NCI-H2029 treated with DMSO at 0.1 percent for 48 hours (cell line): ENCODE measurements at places on chromosomes 1 and 21.

- DNase-seq: no peak
These were observed 130.6 kb downstream of the SNX7 start for GRCh38 chr1:98792123-98792522.

DNA sequence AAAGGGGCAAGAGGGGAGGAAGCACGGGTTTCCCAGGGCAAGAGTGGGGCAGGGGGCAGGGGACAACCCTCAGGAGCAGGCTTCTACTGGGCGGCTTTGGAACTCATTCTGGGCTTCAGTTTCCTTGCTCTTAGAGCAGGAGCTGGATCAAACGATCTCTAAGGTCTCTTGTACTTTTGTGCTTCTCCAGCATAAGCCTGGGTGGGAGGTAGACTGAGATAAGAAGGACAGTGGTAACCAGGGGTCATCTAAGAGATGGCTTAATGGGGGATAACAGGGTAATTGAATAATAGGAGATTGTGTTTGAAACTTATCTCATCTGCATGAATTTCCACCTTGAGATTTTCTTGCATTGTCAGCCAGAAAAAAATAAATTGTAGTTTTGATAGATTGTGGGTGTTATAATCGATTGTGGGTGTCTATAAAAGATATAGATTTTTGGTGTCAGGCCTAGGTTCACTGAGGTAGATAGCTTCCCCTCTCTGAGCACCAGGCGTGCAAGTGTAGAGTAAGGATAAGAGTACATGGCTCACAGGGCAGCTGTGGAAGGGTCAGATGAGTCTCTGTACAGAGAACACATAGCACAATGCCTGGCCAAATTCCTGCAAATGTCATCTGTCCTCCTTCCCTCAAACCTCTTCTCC is 68.0 kb downstream of the CD58 start:
- no peak for DNase-seq

DNA sequence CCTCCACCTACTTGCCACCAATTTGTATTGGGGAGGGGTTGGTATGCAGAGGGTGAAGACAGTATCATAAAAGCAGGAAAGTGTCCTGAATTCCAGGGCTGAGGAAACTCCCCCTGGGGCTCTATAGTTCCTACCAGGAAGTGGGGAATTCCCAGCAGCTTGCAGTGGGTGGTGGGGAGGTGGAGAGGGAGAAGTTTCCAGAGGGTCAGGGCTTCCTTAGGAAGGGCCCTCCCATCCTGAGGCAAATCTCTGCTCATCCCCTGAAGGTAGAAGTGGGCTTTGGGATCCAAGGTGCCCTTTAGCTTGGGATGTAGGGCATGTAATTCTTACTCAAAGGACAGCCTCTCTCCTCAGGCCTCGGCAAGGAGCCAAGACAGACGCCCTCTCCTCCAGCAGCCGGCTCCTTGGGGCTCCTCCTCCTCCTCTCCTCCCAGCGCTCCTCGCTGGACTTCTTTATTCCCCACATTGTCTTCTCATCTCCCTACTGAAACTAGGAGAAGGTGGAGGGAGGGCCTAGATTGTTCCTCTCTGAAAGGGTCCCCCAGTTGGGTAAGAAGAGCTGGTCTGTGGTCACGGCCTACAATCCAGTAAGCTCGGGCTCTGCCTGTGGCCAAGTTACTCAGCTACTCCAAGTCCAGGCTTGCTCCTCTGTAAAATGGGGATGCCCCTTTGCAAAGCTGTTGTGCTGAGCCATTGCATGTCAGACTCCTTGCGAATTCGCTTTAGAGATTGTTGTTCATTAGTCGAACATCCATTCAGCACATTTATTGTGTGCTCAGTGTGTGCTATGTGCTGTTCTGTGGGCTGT is 17.9 kb upstream of the CSF1 start:
- no peak for DNase-seq

GRCh38 chr21:43842742-43843141 is 22.3 kb upstream of the AGPAT3 start:
- DNase-seq: no peak

GRCh38 chr1:91803847-91804545 is 82.0 kb downstream of the TGFBR3 start:
- peak; percentile 50 for DNase-seq

DNA sequence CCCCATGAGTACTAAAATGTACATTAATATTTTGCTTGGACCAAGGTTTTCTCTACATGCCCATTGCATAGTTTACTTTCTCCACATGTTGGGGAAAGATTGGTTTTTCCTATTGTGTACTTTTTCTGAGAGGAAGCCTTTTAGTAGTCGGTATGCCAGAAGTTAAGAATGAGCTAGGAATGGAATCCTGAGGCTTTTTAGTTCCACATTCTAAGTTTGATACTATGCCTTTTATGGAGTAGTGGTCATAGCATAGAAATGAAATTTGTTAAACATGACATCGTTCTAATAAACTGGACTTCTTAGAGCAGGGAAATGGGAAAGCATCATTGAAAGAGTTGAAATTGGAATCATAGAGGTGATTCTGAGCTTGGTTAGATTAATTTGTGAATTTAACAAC is 64.3 kb downstream of the BCL9 start:
- no peak for DNase-seq

GRCh38 chr1:230814949-230815692 is 53.2 kb downstream of the C1orf198 start:
- no peak for DNase-seq

GRCh38 chr1:177748080-177748801 is 221.6 kb downstream of the SEC16B start:
- no peak for DNase-seq

GRCh38 chr1:223792046-223792445 is 53.7 kb downstream of the TP53BP2 start:
- no peak for DNase-seq

DNA sequence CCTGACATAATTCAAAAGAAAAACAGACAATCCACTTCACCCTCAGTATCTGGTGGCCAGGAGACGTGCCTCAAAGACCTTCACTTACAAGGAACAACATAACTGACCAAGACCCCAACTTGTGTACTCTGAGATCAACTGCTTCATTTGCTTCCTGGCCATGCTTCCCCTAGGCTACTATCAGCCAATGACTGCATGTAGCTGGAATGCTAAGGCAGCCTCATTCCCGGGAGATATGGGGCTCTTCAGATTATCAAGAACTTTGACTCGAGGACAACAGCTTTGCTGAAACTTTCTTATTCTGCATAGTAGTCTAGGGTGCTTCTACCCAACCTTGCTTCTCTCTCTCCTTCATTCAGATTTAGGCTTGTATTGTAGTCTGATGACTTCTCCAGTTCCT is 11.7 kb upstream of the UCK2 start:
- no peak for DNase-seq

DNA sequence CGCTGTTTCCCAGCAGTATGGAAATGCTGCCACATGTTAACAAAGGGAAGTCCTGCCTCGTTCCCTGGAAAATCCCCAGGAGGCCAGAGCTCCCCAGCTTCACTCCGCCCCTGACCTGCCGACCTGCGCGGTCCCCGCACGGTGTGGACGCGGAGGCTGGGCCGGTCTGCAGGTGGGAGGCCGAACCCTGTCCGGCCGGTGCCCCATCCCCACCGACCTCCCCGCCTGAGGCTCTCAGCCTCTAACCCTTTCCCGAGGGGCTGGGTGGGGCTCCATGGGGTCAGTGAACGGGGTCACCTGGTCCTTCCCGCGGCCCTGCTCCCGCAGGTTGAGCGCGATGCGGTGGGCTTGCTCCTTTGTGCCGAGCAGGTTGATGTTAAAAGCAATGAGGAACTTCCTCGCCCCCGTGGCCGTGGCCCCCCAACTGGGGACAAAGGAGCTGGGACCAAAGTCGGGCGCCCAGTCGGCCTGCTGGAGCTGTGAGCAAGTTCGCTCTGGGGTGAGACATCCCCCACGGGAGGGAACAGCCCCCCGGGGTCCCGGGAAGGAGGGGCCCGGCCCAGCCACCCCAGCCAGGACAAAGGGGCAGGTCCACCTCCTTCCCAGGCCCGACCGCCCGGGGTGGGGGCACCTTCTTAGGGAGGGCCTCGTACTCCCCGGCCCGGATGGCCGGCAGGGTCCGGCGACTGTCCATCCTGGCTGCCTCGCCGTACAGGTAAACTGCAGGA is 4.0 kb downstream of the FTCD start:
- DNase-seq: no peak

DNA sequence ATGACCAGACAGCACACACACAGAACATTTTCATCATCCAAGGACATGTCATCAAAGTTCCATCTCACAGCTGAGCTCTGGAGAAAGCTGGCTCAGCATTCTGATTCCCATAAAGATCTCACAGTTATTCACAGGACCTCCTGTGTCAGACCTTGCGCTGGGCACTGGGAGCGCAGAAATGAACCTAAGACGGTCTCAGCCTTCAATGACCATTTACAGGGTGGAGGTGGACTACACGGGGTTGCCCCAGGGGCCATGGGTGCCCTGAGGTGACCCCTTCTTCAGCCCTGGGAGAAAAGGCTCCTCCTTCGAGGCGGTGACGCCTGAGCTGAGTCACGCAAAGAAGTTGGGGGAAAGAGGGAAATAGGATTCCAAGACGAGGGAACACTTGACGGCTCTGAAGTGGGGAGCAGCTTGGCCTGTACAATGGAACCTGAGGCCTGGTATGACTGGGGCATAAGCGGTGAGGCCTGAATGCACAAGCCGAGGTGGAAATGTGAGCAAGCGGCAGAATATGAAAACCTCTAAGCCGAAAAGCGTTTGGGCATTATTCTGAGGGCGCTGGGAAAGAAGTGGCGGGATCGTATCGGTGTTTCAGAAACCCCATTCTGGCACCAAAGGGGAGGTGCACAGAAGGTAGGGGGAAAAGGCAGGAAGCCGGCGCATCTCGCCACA is 797 bp downstream of the CC2D1B start:
- DNase-seq: peak; percentile 69

DNA sequence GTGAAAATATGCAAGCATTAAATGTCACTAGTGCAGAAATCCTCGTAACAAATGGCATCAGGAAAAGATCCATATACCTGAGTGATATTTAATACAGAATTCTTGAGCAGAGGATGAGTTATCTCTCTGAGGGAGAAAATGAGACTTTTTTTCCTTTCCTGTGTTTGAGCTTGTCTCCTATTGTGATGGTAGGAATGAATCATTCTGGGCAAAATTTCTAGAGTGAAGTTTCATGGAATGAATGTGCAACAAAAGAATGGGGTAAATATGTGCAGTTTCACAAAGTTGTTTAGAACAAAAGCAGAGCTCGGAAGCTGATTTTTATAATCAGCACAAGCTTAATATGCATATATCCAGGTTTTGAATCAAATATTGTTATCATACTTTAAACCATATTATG is 4.6 kb downstream of the CTPS1 start:
- DNase-seq: no peak

- DNase-seq: no peak
These were observed 3.0 kb upstream of the PDC start for GRCh38 chr1:186463926-186464325.

- DNase-seq: no peak
These were observed 5.8 kb upstream of the VWA1 start for GRCh38 chr1:1429671-1430073.

DNA sequence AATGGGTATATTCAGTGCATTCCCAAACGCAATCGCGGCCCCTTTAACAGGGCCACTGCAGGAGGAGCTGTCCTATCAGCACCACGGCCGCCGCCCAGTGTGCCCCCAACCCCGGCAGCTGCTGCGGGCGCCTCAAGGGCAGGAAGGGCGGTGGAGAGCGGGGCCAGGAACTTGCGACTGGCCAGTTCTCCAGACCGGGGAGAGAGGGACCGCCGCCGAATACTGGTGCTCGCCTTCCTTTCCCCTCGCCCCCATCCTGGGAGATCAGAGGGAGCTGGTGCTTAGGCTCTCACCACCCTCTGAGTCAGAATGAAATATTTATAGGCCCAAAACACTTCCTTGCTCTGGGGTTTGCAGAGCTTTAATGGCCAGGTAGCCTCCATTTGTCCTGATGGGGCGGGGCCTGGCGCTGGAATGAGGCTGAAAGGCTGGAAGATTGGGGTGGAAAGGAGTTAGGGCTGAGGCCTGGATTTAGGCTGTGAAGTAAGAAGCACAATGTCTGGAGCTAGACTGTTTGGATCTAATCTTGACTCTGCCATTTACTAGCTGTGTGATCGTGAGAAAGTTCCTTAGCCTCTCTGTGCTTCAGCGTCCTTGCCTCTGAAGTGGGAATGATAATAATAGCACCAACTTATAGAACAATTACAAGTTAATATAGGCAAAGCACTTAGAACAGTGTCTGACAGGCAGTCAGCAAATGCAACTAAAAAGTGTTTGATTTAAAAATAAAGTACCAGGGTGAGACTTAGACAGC is 75.5 kb downstream of the NAV1 start:
- DNase-seq: no peak

- DNase-seq: peak; percentile 52
These were observed 138.2 kb downstream of the COL24A1 start for GRCh38 chr1:86018283-86018923.

- DNase-seq: no peak
These were observed 7.0 kb downstream of the ATP13A2 start for GRCh38 chr1:17004466-17005364.

DNA sequence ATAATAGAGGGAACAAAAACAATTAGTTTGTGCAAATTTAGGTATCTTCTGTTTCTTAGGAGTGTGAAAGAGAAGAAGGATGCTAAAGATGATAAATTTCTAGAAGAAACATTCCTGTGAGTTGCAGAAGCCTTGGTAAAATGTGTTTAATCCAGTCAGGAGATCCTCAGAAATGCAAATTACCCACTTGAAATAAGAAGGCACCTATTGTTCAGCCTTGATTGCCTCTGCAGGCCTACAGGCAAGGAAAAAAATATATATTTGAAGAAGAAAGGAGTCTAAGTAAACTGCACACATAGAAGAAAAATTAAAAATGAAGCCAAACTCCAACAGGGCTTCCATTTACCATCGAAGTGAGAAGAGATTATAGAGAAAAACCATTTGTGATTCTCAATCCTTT is 51.0 kb upstream of the LHX8 start:
- no peak for DNase-seq

- DNase-seq: no peak
These were observed 53.5 kb downstream of the FAAP20 start for GRCh38 chr1:2141025-2141424.

DNA sequence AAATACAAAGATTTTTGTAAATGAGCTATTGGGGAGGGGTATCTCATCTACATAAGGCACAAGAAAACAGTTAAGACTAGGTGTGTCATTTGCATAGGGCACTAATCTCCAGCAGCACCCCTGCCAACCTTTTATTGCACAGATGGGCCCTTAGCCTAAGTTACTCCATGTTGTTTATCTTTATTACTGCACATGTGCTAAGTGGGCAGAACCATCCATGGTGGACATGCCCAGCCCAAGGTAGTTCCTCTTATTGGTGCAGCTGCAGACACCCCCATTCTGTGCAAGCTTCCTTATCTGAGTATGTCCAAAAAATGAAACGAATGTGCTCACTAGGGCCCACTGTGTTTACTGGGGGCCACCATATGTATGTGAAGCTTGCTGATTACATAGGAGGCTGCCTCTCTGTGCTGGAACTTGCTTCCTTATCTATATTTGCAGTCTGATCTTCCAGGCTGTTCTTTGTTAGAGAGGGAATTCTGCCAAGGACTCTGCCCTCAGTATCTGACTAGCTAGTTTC is 77.3 kb upstream of the NEK7 start:
- no peak for DNase-seq

- no peak for DNase-seq
These were observed 4.7 kb upstream of the SPRR3 start for GRCh38 chr1:152996633-152997400.

- no peak for DNase-seq
These were observed 58.2 kb downstream of the ETS2 start for GRCh38 chr21:38863843-38864363.
